ENCODE measurements at places on chromosomes 5 and 9. TPM values are rescaled to one million over a fixed set of nuclear protein-coding genes. Genes with fewer than 3 reads are reported as not detected.
A peak's percentile ranks its signal among the peaks of the same experiment; 100 is the strongest.

The FSTL4 gene
- total RNA-seq: not detected

The FGFR4 gene
- 0.33 TPM for total RNA-seq

The FOXI1 gene
- not detected for total RNA-seq

DNA sequence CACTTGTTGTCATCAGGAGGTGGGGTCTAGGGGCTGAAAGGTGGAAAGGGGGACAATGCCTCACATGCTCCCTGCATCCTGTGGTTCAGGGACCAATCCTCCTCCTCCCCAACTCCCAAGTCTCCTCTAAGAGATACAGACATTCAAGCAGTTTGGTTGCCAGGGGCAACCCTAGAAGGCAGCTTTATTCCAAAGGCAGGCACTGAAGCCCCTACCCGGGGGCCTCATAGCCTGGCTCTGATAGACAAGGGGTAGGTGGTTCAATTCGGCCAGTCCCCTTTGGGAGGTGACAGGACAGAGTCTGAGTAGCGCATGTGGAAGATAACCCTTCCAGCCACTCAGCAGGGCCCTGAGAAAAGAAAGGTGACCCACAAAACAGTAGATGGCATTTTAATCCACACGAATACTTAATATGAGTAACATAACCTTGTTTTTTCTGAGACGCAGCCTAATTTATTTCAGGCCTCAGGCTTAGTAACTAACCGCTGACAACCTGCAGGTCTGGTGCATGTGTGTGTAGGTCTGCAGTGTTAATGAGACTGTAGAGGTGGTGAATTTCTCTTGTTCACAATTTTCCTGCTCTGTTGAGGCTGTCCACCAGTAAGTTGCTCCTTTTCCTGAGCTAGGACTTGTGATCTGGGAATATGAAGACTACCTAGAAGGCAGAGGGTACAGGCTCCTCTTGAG lies 31.3 kb upstream of the HSPA9 start:
- H3K27me3 ChIP-seq: peaks cover 33% of the 10 kb centered on the region
- H3K36me3 ChIP-seq: no peaks in the 10 kb centered on the region
- H3K27ac ChIP-seq: no peak overlapping the region
- no peak overlapping the region for H3K4me3 ChIP-seq

DNA sequence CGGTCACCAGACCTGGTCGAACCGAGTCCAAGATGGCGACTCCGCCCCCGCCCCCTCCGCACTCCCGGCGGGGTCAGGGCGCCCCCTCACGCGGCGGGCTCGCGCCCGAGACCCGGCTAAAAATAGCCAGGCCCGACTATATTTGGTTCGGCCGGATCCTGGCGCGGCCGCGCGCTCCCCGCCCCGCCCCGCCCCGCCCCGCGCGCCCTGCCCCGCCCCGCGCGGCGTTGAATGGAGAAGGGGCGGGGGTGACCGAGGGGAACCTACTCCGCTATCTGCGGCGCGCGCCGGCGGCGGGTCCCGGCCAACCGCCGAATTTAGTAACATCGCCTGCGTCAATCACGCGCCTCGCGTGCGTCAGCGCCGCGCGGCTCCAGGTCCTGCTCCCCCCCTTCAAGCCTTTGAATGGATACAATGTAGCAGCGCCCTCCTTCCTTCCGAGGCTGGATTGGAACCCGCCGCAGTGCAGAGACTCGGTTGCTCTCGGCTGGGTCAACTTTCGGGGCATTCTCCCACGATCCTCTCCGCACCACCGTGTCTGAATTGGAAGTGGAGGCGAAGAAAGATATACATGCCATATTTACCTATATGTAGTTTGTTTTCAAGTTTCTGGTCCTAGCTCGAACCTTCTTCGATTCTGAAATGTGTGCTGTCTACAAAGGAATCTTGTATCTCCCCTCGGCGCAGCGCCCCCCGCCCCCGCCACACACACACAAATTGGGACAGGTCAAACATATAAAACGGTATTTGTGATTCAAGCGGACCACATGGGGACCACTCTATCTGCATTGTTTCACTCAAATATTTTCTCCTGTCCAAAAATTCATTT lies 1.6 kb upstream of the NR4A3 start:
- H3K27ac ChIP-seq: peak overlapping the region; percentile 70
- peak overlapping the region; percentile 91 for H3K4me3 ChIP-seq
- peaks cover 5% of the 10 kb centered on the region for H3K36me3 ChIP-seq
- peaks cover 51% of the 10 kb centered on the region for H3K4me1 ChIP-seq

DNA sequence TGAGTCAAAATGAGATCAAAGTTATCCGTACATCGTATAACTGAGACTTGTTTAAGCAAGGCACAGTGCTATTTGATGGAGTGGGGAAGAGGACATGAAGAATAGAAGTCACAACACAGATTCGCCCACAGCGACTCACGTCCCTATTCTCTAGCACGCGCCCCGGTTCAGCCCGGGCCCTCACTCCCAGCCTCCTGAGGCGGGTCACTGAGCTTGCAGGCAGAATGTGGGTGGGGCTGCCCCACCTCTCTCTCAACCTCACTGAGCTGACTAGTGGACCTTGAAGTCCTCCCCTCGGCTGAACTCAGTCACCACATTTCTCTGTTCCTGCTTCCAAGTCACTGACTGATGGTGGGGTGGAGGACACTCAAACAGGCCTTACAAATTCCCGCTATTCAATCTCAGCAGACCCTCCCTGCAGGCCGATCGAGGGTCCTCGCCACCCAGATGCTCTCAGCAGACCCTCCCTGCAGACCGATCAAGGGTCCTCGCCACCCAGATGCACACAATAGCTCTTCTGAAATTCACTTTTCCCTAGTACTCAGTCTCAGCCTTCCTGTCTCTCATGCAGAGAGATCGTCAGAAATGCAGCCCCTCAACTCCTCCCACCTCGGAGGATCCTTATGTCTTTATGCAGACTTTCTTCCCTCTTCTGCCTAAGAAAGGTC lies 12.9 kb downstream of the GLDC start:
- DNase-seq: no peak
- H3K36me3 ChIP-seq: no peaks in the 10 kb centered on the region
- H3K27ac ChIP-seq: no peak overlapping the region
- H3K4me1 ChIP-seq: peaks cover 5% of the 10 kb centered on the region
- H3K4me3 ChIP-seq: no peak overlapping the region

GRCh38 chr9:134389642-134390041 lies 63.4 kb downstream of the RXRA start:
- H3K27ac ChIP-seq: no peak overlapping the region
- DNase-seq: no peak
- peaks cover 7% of the 10 kb centered on the region for H3K27me3 ChIP-seq
- H3K4me1 ChIP-seq: peaks cover 53% of the 10 kb centered on the region
- H3K36me3 ChIP-seq: peaks cover 7% of the 10 kb centered on the region

GRCh38 chr5:153504726-153505125 lies 14.3 kb downstream of the GRIA1 start:
- DNase-seq: no peak
- no peaks in the 10 kb centered on the region for H3K36me3 ChIP-seq
- H3K4me3 ChIP-seq: no peak overlapping the region
- no peaks in the 10 kb centered on the region for H3K4me1 ChIP-seq
- no peaks in the 10 kb centered on the region for H3K27me3 ChIP-seq

DNA sequence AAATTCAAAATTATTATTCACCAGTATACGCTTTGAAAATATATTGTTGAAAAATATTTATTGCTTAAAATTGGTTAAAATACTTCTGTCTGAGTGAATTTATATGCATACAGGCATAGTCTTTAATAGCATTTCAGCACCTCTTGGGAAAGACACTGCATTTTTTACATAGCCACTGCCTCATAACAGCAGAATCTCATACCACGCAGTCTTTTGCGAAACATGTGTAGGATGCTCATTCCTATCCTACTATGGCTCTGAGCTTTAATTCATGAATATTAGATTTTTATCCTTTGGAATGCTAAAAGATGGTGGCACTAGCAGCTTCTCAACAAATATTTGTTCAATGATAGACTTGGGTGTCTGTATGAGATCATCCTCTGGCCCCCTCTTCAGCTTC lies 94.0 kb upstream of the SH3GL2 start:
- no peaks in the 10 kb centered on the region for H3K36me3 ChIP-seq
- no peaks in the 10 kb centered on the region for H3K27me3 ChIP-seq
- DNase-seq: no peak
- H3K4me3 ChIP-seq: no peak overlapping the region

DNA sequence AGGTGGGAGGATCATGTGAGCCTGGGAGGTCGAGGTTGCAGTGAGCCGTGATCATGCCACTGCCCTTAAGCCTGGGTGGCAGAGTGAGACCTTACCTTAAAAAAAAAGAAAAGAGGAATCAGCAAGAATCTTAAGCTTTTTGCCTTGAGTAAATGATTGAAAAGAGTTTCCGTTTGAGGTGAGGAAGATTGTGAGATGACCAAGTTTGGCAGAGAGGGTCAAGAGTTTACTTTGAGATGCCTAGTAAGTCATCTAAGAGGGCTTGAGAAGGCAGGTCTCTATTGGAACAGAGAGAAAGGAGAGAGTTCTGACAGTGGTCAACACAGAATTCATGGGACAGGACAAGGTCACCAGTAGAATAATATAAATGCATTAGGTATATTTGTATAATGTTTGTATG lies 572.1 kb downstream of the TLE4 start:
- no peaks in the 10 kb centered on the region for H3K27me3 ChIP-seq
- DNase-seq: no peak
- no peak overlapping the region for H3K4me3 ChIP-seq
- H3K4me1 ChIP-seq: no peaks in the 10 kb centered on the region
- no peak overlapping the region for H3K27ac ChIP-seq

The ACER2 gene
- 3.3 TPM for total RNA-seq

DNA sequence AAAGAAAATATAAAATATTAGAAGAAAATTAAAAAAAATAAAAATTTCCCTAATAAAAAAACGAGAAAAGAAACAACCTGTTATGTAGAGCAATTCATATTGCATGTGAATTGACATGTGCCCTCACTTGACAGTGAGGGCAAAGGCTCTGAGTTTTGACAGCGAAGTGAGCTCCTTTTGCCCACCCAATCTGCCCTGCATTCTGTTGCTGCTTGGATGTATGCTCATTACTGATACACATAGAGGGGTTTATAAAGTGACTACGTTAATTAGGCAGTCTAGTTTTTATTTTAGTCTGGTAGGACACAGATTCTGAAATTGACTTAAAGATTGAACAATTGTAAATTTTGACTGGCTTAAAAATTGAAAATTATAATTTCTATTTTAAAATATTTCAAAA lies 949.4 kb downstream of the TLE4 start:
- H3K4me3 ChIP-seq: no peak overlapping the region
- H3K4me1 ChIP-seq: no peaks in the 10 kb centered on the region
- H3K27ac ChIP-seq: no peak overlapping the region
- H3K27me3 ChIP-seq: no peaks in the 10 kb centered on the region

DNA sequence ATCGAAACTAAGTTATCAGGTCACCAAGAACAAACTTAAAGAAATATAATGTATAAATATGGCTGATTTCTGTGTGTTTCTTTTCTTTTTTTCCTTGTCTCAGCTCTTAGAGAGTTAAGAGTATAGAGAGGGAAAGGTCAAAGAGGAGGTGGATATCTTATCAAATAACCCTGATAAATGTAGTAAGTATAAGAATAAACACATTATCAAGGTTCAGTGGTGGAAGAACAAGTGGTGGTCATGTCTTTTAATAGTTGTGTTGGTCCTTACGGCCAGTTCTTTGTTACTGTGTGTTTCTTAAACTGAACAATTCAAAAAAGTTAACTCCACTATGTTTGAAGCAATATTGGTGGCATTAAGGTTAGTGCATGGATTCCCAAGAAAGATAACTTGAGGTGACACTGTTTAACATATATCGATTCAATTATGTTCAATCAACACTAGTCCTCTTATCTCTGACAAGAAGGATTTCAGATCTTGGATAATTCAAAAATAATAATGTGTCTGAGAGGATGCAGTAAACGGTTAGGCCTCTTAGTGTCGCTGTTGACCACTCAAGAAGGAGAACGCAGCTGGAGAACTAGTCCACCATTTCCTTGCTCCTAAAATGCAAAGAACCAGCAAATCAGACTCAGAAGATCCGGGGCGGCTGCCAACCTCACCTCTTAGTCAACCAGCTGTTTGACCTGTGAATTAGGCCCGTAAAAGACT lies at the start of gene PCDHGA3:
TSS of gene PCDHGA3 (plus strand) at position 588 of the 711 bp plus-strand sequence. CDS start 205 bp downstream, outside the sequence.
- DNase-seq: no peak
- H3K27ac ChIP-seq: no peak within 1 kb of the TSS
- peaks cover 9% of the 10 kb centered on the region for H3K27me3 ChIP-seq
- H3K36me3 ChIP-seq: peaks cover 5% of the 10 kb centered on the region
- H3K4me3 ChIP-seq: peak within 1 kb of the TSS; percentile 44
- no peaks in the 10 kb centered on the region for H3K4me1 ChIP-seq

GRCh38 chr9:123527981-123528380 lies 172.0 kb downstream of the CRB2 start:
- H3K27me3 ChIP-seq: no peaks in the 10 kb centered on the region
- H3K4me1 ChIP-seq: no peaks in the 10 kb centered on the region
- H3K4me3 ChIP-seq: no peak overlapping the region
- DNase-seq: no peak

The TRPM3 gene
- total RNA-seq: not detected

- no peaks in the 10 kb centered on the region for H3K27me3 ChIP-seq
- no peaks in the 10 kb centered on the region for H3K4me1 ChIP-seq
- no peak overlapping the region for H3K4me3 ChIP-seq
- no peak for DNase-seq
Observed at GRCh38 chr9:116942593-116943061, 255.5 kb downstream of the TRIM32 start.

- DNase-seq: no peak
- no peaks in the 10 kb centered on the region for H3K4me1 ChIP-seq
- no peak overlapping the region for H3K27ac ChIP-seq
- H3K36me3 ChIP-seq: no peaks in the 10 kb centered on the region
Observed at GRCh38 chr9:82799286-82799685, 263.7 kb downstream of the RASEF start.

The PRDM9 gene
- not detected for total RNA-seq

GRCh38 chr5:158807-159447 lies 32.4 kb upstream of the LRRC14B start:
- H3K4me3 ChIP-seq: no peak overlapping the region
- no peak for DNase-seq
- H3K36me3 ChIP-seq: no peaks in the 10 kb centered on the region
- no peaks in the 10 kb centered on the region for H3K4me1 ChIP-seq
- H3K27me3 ChIP-seq: no peaks in the 10 kb centered on the region
- no peak overlapping the region for H3K27ac ChIP-seq

DNA sequence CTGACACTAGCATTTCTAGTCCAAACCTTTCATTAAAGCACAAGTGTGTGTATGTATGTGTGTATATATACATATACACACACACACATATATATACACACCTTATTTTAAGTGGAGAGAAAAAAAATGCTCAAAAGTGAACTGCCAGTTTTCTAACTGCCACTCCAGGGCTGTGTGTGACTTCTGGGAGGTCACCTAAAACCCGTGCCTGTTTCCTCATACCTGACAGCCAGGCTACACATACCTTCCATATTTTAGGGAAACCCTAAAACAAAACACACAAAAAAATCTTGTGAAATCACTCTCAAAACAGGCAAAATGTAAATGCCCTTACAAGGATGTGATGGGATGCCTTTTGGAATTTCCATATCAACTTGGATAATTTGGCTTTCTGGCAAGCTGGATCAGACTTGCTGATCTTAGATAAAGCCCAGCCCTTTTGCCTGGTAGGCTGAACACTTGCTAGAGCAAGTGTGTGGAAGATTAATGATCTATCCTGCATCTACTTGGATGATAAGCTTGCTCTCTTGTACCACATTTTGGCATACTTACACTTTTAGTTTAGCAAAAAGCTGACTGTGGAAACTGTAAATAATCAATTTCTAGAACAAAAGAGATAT lies 127.8 kb downstream of the GNAQ start:
- H3K27ac ChIP-seq: no peak overlapping the region
- peaks cover 39% of the 10 kb centered on the region for H3K36me3 ChIP-seq
- H3K4me1 ChIP-seq: peaks cover 49% of the 10 kb centered on the region
- no peaks in the 10 kb centered on the region for H3K27me3 ChIP-seq
- H3K4me3 ChIP-seq: no peak overlapping the region

- no peaks in the 10 kb centered on the region for H3K36me3 ChIP-seq
- H3K27ac ChIP-seq: no peak overlapping the region
- H3K27me3 ChIP-seq: no peaks in the 10 kb centered on the region
- H3K4me1 ChIP-seq: no peaks in the 10 kb centered on the region
Observed at GRCh38 chr9:17742067-17742466, 163.2 kb downstream of the SH3GL2 start.

The WDR38 gene
- total RNA-seq: not detected

Measured in activated CD4-positive, alpha-beta memory T cell treated with anti-CD3 and anti-CD28 coated beads, Interleukin-2, amount 10 ng/mL, durations not matched to agents 7 days and 5 days (primary cell).